ENCODE measurements at places on chromosomes 4 and X.

DNA sequence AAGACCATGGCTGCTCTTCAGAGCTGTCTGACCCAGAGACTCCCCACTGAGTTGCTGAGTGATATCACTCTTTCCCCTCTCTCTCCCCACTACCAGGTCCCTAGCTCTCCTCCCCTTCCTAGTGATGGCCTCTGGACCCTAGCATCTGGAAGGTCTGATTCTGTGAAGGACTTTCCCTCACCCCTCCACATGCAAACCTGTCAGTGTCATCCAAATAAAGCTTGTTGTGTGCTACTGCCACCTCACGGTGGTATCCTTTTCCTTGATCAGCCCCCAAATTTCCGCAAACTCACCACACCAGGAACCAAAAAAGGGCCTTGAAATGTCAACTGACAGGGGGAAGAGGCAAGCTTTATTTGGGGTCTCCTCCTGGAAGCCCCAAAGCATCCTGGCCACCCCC, 500.2 kb downstream of the IDS start:
- DNase-seq, result no peak

- no peak for DNase-seq
Measured at GRCh38 chrX:40418813-40419195, 162.0 kb upstream of the ATP6AP2 start.

DNA sequence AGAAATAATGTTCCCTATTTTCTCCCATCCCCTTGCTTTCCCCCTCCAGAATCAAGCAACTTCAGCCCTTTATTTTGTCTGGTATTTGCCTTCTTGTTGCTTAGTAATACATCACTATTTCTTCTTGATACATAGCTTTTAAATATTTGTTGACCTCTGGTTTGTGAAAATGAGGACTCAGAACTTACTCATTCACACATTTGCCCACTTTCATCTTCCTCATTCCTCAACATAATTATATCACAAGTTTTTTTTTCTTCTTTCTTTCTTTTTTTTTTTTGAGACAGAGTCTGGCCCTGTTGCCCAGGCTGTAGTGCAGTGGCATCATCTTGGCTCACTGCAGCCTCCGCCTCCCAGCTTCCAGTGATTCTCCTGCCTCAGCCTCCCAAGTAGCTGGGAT, 28.9 kb upstream of the NDUFC1 start:
- DNase-seq, result no peak

DNA sequence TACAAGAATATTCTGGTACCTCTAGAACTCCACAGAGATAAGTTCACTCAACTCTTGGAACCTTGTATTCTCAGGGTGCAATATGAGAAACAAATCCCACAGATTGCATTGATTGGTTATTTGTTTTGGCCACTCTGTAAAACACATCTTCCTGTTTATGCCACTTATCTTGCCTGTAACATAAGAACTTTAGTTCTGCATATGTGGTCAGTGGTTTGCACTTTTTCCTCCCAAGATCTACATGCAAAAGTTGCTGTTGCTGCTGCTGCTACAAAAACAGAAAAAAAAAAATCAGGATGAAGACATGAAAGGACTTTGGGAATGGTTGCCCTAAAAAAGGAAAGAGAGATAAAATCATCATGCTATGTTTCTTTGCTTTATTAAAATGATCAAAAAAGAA, 9.6 kb downstream of the ODAPH start:
- DNase-seq, result no peak

DNA sequence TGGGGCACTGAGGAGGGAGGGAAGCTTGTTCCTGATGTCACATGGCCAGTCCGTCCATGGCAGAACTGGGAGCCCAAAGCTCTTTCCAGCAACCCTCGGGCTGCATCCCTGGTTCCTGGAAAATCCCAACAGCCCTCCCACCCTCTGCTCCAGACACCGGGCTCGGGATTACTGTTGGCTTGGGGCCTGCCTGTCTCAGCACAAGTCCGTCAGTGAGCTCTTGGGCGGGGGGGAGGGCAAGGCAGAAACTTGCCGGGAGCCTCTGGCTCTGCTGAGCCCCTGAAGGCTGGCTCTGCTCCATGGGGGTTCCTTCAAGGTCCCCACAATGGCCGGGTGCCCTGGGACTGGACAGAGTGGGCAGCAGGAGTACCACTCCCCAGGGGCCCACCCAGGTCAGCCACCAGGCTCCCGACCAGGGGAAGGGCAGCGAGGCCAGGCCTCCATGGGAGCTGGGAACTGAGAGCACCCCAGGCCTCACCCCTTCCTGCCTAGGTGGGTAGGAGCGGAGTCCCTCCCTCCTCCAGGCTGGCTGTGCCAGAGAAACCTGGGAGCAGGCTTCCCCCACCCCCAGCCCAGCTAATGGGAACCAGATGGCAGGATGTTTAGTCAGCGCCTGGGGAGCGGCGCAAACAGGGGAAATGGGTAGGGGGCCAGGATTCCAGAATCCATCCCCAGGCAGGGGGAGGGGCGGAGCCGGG, 6.4 kb upstream of the HAUS7 start:
- DNase-seq, result peak; percentile 80

Data from NCI-H1694 treated with DMSO at 0.1 percent for 48 hours (cell line).